Thoracic aorta (tissue), 2 donors: ENCODE measurements at places on chromosomes 6 and 20. TPM values are rescaled to one million over a fixed set of nuclear protein-coding genes. Genes with fewer than 3 reads are reported as not detected.

GRCh38 chr6:109055771-109056235, 38.8 kb downstream of the SESN1 start:
- H3K36me3 ChIP-seq = no peaks in the 10 kb centered on the region
- H3K4me1 ChIP-seq = peaks cover 71% of the 10 kb centered on the region
- H3K27me3 ChIP-seq = no peaks in the 10 kb centered on the region
- no peak for DNase-seq

Gene PM20D2
- 23.7 TPM for total RNA-seq

Gene MACROD2
- total RNA-seq = 4.2 TPM

- no peak overlapping the region for H3K27ac ChIP-seq
- H3K36me3 ChIP-seq = no peaks in the 10 kb centered on the region
Observed at GRCh38 chr6:84645563-84646266, 118.7 kb downstream of the TBX18 start.

GRCh38 chr6:40714576-40715564, 127.7 kb upstream of the LRFN2 start:
- H3K36me3 ChIP-seq = no peaks in the 10 kb centered on the region
- peaks cover 4% of the 10 kb centered on the region for H3K4me1 ChIP-seq
- H3K27ac ChIP-seq = no peak overlapping the region

DNA sequence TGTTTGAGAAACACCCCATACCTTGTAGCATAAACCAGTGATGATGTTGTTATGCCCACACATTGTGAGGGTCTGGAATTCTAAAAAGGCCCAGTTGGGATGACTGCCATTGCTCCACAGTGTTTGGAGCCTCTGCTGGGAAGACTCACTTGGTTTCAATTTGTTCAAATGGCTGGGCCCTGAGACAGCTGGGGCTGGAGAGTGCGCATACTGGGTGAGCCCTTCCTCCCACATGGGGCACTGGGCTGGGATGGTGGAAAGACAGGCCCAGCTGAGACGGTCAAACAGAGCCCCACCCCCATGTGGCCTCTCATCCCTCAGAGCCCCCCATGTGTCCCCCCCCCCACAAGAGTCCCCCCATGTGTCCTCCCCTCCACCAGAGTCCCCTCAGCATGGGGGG, 20.3 kb upstream of the RNASET2 start:
- H3K4me1 ChIP-seq = no peaks in the 10 kb centered on the region
- no peak for DNase-seq
- no peak overlapping the region for H3K27ac ChIP-seq
- no peak overlapping the region for H3K4me3 ChIP-seq
- H3K36me3 ChIP-seq = no peaks in the 10 kb centered on the region

GRCh38 chr20:49540687-49541435, 27.1 kb downstream of the PTGIS start:
- DNase-seq = no peak
- H3K27ac ChIP-seq = peak overlapping the region; percentile 64
- H3K4me3 ChIP-seq = no peak overlapping the region
- H3K27me3 ChIP-seq = no peaks in the 10 kb centered on the region
- H3K36me3 ChIP-seq = peaks cover 88% of the 10 kb centered on the region
- no peaks in the 10 kb centered on the region for H3K4me1 ChIP-seq

GRCh38 chr6:116450769-116451740, 10.1 kb upstream of the CALHM6 start:
- no peak overlapping the region for H3K4me3 ChIP-seq
- H3K27ac ChIP-seq = no peak overlapping the region
- H3K36me3 ChIP-seq = no peaks in the 10 kb centered on the region
- no peak for DNase-seq

GRCh38 chr6:119891206-119891605, 541.6 kb upstream of the MAN1A1 start:
- no peaks in the 10 kb centered on the region for H3K36me3 ChIP-seq
- H3K4me3 ChIP-seq = no peak overlapping the region
- H3K4me1 ChIP-seq = no peaks in the 10 kb centered on the region
- H3K27me3 ChIP-seq = no peaks in the 10 kb centered on the region
- DNase-seq = no peak
- no peak overlapping the region for H3K27ac ChIP-seq

Gene RNF182
- not detected for total RNA-seq

GRCh38 chr6:107737397-107737793, 86.7 kb downstream of the SCML4 start:
- no peak overlapping the region for H3K27ac ChIP-seq
- no peak overlapping the region for H3K4me3 ChIP-seq
- no peak for DNase-seq

DNA sequence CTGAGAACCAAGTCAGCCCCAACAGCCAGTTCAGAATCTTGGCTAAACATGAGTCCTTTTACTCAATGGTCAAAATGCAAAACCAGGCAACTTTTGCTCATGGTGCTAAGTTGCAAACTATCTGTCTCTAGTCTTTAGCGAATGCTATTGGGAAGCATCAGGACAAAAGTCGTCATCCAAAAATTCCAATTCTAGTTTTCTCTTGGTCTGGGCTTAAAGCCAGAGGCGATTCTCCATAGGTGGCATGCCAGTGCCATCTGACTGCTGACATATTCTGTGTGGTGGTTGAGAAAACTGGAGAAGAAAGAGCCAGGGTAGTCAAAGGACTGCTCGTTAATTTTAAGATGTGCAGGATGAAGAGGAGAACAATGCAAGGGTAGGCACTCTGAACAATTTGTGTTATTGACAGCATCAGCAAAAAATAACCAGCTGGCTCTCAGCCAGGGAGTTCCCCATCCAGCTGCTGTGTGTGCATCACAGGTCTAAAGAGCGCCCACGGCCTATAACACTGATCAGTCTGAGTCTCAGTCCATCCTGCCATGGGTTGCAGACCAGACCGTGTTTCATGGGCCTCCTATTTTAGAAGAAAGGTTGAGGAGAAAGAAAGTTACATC, 313.6 kb downstream of the ALDH8A1 start:
- H3K27ac ChIP-seq = no peak overlapping the region
- H3K4me1 ChIP-seq = no peaks in the 10 kb centered on the region
- no peak overlapping the region for H3K4me3 ChIP-seq
- no peaks in the 10 kb centered on the region for H3K27me3 ChIP-seq
- no peak for DNase-seq

GRCh38 chr6:79463621-79464050, 73.6 kb downstream of the LCA5 start:
- H3K27ac ChIP-seq = no peak overlapping the region
- H3K36me3 ChIP-seq = no peaks in the 10 kb centered on the region
- H3K4me1 ChIP-seq = no peaks in the 10 kb centered on the region
- no peaks in the 10 kb centered on the region for H3K27me3 ChIP-seq

DNA sequence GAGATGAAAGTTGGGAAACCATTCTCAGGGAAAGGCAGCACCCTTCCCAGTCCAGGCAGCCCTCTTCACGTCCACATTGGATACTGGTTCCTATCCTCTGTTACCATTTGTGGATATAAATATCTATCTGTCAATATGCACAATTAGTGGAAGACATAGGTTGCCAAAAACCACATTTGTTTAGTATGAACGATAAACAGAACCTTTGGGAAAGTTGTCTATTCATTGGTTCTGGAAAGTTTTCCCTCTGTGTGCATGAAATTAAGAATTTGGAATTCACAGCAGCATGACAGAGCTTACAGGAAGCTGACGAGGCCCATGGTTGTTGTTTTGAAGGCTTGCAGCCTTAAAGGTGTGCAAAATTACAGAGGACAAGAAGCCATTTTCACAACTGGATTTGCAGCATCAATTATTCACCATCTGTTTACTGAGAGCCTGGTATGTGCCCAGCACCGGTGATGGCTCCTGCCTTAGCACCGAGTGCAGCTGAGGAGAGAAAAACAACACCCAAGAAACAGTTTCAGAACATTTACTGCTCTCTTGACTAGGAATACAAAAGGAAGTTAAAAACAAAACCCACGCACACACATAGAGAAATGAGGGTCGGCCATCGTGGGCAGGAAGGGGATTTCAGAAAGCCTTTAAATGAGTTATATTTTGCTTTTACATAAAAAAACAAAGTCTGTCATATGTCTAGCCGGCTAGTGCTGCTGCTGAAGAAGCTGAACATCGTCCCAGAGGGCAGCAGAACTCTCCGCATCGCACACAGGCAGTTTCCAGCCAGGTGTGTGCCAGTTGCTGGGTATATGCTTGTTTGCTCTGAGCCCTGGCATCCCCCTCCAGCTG, 319.6 kb downstream of the FARS2 start:
- H3K4me3 ChIP-seq = no peak overlapping the region
- no peak for DNase-seq
- no peaks in the 10 kb centered on the region for H3K4me1 ChIP-seq
- no peaks in the 10 kb centered on the region for H3K36me3 ChIP-seq

Gene KCNK15
- total RNA-seq = 26.3 TPM

Gene ZSCAN31
- 4.2 TPM for total RNA-seq

Gene IP6K3
- total RNA-seq = 0.56 TPM

GRCh38 chr6:102197211-102197610, 803.7 kb downstream of the GRIK2 start:
- no peaks in the 10 kb centered on the region for H3K4me1 ChIP-seq
- H3K27me3 ChIP-seq = no peaks in the 10 kb centered on the region

Gene MLN
- total RNA-seq = not detected

DNA sequence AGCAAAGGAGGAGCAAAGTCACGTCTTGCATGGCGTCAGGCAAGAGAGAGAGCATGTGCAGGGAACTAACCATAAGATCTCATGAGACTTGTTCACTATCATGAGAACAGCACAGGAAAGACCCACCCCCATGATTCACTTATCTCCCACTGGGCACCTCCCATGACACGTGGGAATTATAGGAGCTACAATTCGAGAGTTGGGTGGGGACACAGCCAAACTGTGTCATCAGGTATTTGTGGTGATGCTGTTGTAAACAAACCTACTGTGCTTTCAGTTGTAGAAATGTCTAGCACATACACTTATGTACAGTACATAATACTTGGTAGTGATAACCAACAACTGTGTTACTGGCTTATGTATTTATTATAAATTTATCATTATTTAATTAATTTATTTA, 128.3 kb downstream of the UTRN start:
- H3K27me3 ChIP-seq = no peaks in the 10 kb centered on the region
- H3K36me3 ChIP-seq = no peaks in the 10 kb centered on the region
- no peak for DNase-seq
- peaks cover 27% of the 10 kb centered on the region for H3K4me1 ChIP-seq
- H3K27ac ChIP-seq = no peak overlapping the region
- H3K4me3 ChIP-seq = no peak overlapping the region

GRCh38 chr6:79635232-79635543, 4.1 kb downstream of the SH3BGRL2 start:
- no peak for DNase-seq
- H3K4me3 ChIP-seq = no peak overlapping the region

GRCh38 chr20:42553374-42553773, 636.3 kb downstream of the PTPRT start:
- H3K27ac ChIP-seq = no peak overlapping the region
- H3K4me1 ChIP-seq = no peaks in the 10 kb centered on the region
- H3K27me3 ChIP-seq = no peaks in the 10 kb centered on the region
- no peaks in the 10 kb centered on the region for H3K36me3 ChIP-seq

Gene BMP2
- total RNA-seq = 8.3 TPM

- peaks cover 40% of the 10 kb centered on the region for H3K4me1 ChIP-seq
- H3K36me3 ChIP-seq = no peaks in the 10 kb centered on the region
- peak overlapping the region; percentile 98 for H3K4me3 ChIP-seq
- no peak overlapping the region for H3K27ac ChIP-seq
- no peaks in the 10 kb centered on the region for H3K27me3 ChIP-seq
Observed at GRCh38 chr20:2872459-2873009, 747 bp upstream of the PTPRA start.

Gene TMEM74B
- not detected for total RNA-seq

GRCh38 chr6:65448866-65449265, 258.2 kb downstream of the EYS start:
- DNase-seq = no peak
- no peaks in the 10 kb centered on the region for H3K27me3 ChIP-seq
- no peak overlapping the region for H3K27ac ChIP-seq
- H3K36me3 ChIP-seq = no peaks in the 10 kb centered on the region

Gene C4A
- total RNA-seq = 30.2 TPM

Gene TMEM244
- total RNA-seq = not detected

Gene CLIC5
- 2.6 TPM for total RNA-seq

Gene CLPSL1
- total RNA-seq = not detected

- no peak overlapping the region for H3K27ac ChIP-seq
- H3K4me1 ChIP-seq = no peaks in the 10 kb centered on the region
- no peaks in the 10 kb centered on the region for H3K27me3 ChIP-seq
- H3K36me3 ChIP-seq = no peaks in the 10 kb centered on the region
Observed at GRCh38 chr6:54284161-54284860, 23.9 kb upstream of the TINAG start.

- H3K4me3 ChIP-seq = no peak overlapping the region
- H3K36me3 ChIP-seq = no peaks in the 10 kb centered on the region
- no peak overlapping the region for H3K27ac ChIP-seq
Observed at GRCh38 chr6:105832313-105832761, 253.8 kb upstream of the PRDM1 start.

- H3K36me3 ChIP-seq = no peaks in the 10 kb centered on the region
- H3K4me3 ChIP-seq = no peak overlapping the region
- no peaks in the 10 kb centered on the region for H3K4me1 ChIP-seq
- H3K27me3 ChIP-seq = no peaks in the 10 kb centered on the region
- H3K27ac ChIP-seq = no peak overlapping the region
Observed at GRCh38 chr6:105519954-105520353, 117.1 kb upstream of the PREP start.

- no peaks in the 10 kb centered on the region for H3K4me1 ChIP-seq
- H3K27ac ChIP-seq = no peak overlapping the region
- no peak overlapping the region for H3K4me3 ChIP-seq
- H3K27me3 ChIP-seq = no peaks in the 10 kb centered on the region
Observed at GRCh38 chr6:74199215-74199915, 503.4 kb downstream of the CD109 start.

GRCh38 chr6:52390361-52390727, 28.4 kb downstream of the PAQR8 start:
- H3K4me3 ChIP-seq = no peak overlapping the region
- no peak overlapping the region for H3K27ac ChIP-seq
- no peaks in the 10 kb centered on the region for H3K36me3 ChIP-seq
- H3K27me3 ChIP-seq = no peaks in the 10 kb centered on the region

Gene OTOR
- total RNA-seq = not detected

Gene GPR31
- not detected for total RNA-seq

DNA sequence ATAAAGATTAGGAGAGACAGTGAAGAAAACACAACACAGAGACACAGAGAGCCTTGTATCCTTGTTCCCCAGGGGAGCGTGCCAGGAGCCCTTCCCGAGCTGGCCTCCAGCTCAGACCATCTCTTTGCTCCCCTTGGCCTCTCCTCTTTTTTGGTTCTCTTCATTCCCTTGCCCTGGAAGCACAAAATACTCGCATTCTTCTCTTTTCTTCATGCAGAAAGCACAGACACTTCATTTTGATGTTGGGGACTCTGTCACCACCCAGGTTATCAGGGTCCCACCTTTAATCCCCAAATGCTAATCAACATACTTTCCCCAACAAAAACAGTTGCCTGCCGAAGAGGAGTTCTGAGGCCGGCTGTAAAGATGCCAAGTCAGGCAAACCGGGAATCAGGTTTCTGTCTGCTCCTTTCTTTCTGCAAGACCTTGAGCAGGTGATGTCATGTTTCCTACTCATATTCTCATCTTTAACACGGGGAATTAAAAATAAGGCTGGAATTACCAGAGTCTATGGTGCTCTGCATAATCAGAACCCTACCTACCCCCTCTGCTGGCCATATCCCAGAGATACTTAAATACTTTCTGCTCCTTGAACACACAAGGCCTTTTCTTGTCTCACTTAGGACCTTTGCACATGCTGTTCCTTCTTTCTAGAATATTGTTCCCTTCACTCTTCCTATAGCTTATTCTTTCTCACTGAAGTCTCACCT, 21.7 kb downstream of the TGM6 start:
- DNase-seq = no peak
- no peak overlapping the region for H3K4me3 ChIP-seq
- no peaks in the 10 kb centered on the region for H3K36me3 ChIP-seq

Gene EEF1A2
- 2.4 TPM for total RNA-seq

Gene ANGPT4
- 1.4 TPM for total RNA-seq

Gene LHFPL5
- total RNA-seq = not detected

Gene SMLR1
- not detected for total RNA-seq
